Large intestine (tissue), 12 donors: ENCODE measurements at places on chromosomes 7 and 10. TPM values are rescaled to one million over a fixed set of nuclear protein-coding genes. Genes with fewer than 3 reads are reported as not detected.

- peak; percentile 89 for DNase-seq
Measured at GRCh38 chr10:96586419-96587263, at the start of gene TM9SF3. Gene TM9SF3 (minus strand): TSS chr10:96587012. CDS start chr10:96586835, 177 bp downstream.

DNA sequence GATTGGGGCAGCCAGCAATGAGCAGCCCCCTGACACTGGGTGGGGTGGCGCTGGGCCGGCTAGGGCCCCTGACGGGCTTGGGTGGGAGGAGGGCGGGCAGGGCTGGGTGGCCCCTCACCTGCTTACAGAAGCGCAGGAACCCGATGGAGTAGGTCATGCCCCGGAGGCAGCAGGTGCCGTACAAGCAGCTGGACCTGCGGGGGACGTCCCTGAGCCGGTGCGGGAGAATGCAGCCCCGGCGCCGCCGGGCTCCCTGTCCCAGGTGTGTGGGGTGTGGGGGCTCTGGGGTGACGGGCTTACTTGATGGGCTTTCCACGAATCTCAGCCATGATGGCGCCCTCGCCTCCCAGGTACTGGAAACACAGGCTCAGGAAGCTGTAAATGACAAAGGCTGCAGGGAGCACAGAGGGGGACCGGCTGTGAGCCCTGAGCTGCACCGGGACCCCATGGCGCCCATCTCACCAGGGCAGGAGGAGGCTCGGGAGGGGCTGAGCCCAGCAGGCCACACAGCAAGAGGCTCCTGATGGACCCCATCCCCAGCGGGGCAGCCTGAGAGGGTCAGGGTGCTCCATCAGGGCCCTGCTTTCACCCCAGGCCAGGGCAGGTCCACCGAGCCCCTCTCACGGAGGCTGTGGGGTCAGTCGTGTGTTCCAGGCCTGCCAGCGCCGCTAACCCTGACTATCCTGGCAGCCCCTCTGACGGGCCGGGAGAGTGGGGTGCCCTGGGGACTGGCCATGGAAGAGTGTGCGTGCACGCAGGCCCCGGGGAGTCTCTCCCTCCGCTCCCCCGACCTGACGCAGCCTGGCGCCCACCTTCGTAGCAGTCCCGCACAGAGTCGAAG lies 5.8 kb downstream of the TMEM184A start:
- DNase-seq: no peak

- no peak for DNase-seq
Measured at GRCh38 chr10:119136084-119136483, 29.4 kb downstream of the SFXN4 start.

CD36 gene
- 84.9 TPM for polyA plus RNA-seq

DNA sequence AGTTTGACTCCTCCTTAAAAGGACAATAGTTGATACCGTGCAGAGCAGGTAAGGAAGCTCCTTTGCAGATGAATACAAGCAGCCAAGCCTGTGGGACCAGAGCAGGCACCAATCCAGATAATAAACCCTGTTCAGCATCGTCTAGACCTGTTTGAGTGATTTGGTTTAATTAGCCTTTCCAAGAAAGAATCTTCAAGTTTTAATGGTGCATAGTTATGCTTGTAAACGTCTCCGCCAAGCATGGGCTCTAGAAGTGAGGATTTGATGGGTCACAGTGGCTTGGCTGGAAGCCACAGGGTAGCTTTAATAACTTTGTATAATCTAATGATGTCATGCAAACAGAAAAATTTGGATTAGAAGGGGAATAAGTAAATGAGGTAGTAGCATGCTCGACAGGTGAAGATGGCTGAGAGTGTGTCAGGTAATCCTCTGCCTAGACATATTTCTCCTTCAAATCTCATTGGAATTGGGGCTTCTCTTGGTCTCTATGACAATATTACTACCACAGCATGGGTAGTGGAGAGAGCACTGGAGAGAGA lies 188.4 kb downstream of the DYNC1I1 start:
- no peak for DNase-seq

GRCh38 chr10:24701447-24701846 lies 22.2 kb downstream of the ARHGAP21 start:
- no peak for DNase-seq

- DNase-seq: no peak
Measured at GRCh38 chr7:90626013-90626412, 29.9 kb downstream of the CDK14 start.

DNA sequence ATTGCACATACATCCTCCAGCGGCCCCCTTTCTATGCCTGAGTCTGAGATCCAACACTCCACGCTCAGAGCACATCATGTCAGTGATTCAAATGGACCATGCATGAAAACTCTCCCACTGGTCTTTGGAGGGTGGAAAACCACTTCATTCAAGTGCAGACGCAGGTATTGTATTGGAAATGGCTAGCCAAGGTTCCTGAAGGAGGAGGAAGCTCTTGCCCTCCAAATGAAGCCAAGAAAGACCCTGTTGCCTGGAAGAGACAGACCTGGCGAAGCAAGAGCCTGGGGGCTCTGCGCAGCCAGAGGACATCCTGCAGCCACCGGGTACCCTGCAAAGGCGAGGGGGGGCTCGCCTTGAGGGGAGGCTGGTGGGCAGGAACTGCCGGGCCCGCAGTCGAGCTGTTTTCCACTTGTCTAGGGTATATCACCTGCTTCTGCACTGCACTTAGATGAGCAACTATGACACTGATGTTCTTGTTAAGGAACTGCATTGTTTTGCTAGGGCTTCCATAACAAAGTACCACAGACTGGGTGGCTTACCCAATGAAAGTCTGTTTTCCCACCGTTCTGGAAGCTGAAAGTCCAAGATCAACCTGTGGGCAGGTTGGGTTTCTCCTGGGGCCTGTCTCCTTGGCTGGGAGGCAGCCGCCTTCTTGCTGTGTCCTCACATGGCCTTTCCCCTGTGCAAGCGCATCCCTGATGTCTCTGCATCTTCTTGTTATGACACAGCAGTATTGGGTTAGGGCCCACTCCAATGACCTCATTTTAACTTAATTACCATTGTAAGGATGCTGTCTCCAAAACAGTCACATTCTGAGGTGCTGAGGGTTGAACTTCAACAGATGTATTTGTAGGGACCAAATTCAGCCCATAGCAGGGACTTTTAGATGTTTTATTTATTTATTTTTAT lies 233.4 kb downstream of the ARHGAP12 start:
- DNase-seq: no peak

GRCh38 chr7:76509931-76510877 lies at the start of gene UPK3B:
Gene UPK3B (plus strand): TSS chr7:76510552. CDS start chr7:76510653, 101 bp downstream.
- peak; percentile 4 for DNase-seq

GRCh38 chr10:3350205-3350604 lies 177.6 kb upstream of the PITRM1 start:
- no peak for DNase-seq

FAM25C gene
- not detected for polyA plus RNA-seq

MPP7 gene
- 16.2 TPM for polyA plus RNA-seq

DNAH11 gene
- polyA plus RNA-seq: 0.40 TPM

DNA sequence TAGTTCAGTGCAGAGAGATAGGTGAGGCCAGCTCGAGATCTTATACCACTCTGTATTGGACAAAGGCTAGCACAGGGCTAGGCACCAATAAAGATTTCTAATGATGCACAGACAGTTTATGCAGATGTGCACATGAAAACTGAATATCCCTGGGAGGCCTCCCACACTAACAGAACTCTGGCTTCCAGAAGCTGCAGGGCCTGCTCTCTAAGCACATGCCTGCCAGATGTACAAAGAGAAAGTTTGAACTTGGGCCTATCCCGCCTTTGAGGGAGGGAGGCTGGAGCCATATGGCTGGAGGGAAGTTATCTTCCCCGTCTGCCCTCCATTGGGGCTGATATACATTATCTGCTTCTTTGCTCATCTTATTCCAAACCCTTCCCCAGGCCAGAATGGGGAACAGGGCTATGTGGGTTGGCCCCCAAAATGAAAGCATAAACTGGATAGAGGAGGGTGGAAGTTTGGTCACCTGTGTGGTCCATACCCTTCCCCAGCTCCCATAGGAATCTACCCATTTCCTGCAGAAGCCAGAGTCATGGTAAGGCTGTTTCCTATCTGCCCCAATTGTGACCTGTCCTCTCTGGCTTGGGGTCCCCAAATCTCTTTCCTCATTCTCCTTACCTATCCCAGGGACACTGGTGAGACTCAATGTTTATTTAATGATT lies 3.8 kb downstream of the KAZALD1 start:
- no peak for DNase-seq

DNA sequence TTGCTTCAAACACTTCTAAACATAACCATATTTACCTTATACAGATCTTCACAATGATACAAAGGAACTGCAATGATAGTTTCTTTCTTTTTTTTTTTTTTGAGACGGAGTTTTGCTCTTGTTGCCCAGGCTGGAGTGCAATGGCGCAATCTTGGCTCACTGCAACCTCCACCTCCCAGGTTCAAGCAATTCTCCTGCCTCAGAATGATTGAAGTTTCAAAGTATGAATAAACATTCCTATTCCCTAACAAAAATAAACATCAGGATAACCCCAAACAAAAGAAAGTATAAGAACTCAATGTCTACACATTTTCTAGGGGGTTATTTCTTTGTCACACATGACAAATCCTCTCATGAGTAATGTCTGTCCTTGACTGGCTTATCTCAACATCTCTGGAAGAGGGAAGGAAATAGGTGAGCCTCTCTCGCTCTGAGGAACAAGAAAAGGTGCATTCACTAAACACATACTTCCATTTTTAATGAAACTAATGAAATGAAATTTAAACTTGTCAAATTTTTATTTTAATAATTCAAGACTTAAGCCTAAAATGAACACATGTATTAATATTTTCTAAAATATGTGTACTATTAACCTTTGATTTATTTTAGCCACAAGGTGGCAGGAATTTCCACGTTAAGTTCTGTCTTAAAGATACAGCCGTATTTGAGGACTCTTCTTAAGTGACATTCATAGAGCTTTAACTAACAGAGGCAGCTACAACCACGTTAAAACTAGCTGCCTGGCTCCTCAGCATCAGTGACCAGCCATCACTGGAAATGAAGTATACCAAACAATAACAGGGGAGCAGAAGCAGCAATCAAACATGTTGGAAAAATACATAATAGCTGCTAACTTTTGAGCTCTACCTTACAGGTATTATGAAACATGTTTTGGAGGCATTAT lies 58.3 kb downstream of the MALSU1 start:
- DNase-seq: peak; percentile 43

PRRT4 gene
- polyA plus RNA-seq: 0.73 TPM

GRCh38 chr10:72068901-72069446 lies 19.4 kb downstream of the SPOCK2 start:
- DNase-seq: no peak

NME8 gene
- 0.04 TPM for polyA plus RNA-seq

DNA sequence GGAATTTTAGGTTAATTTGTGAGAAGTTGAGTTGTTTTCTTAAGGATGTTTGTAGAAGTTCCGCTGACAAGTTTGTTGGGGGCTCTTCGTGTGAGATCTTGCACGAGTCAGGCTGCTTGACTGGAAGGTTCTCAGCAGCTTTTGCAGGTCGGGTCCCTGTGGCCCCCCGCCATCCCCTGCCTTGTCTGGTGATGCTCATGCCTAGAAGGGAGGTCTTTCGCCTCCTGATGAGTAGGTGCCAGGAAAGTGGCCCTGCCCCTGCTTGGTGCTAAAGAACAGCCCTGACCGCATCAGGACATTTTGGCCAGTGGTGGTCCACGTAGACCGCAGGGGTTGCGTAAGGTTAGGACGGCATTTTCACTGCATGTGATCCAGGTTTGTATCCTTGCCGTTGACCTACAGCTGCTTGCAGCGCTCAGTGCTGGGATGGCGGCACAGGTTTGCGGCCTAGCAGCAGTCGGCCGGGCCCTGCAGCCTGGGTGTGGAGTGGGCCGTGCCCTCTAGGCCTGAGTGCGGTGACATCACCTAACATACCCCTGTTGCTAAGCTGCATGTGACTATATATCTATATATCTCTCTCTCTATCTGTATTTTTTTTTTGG lies 62.4 kb downstream of the DNAJB6 start:
- no peak for DNase-seq

- no peak for DNase-seq
Measured at GRCh38 chr10:106474876-106475275, 689.6 kb downstream of the SORCS1 start.
